Sigmoid colon (tissue), 7 donors: ENCODE measurements at places on chromosomes 1 and 21. TPM values are rescaled to one million over a fixed set of nuclear protein-coding genes. Genes with fewer than 3 reads are reported as not detected.

GRCh38 chr1:157131281-157131680 is 6.9 kb downstream of the ETV3 start:
- H3K36me3 ChIP-seq: peaks cover 54% of the 10 kb centered on the region
- no peak overlapping the region for H3K27ac ChIP-seq
- H3K4me1 ChIP-seq: peaks cover 7% of the 10 kb centered on the region
- H3K27me3 ChIP-seq: no peaks in the 10 kb centered on the region
- no peak overlapping the region for H3K4me3 ChIP-seq

DNA sequence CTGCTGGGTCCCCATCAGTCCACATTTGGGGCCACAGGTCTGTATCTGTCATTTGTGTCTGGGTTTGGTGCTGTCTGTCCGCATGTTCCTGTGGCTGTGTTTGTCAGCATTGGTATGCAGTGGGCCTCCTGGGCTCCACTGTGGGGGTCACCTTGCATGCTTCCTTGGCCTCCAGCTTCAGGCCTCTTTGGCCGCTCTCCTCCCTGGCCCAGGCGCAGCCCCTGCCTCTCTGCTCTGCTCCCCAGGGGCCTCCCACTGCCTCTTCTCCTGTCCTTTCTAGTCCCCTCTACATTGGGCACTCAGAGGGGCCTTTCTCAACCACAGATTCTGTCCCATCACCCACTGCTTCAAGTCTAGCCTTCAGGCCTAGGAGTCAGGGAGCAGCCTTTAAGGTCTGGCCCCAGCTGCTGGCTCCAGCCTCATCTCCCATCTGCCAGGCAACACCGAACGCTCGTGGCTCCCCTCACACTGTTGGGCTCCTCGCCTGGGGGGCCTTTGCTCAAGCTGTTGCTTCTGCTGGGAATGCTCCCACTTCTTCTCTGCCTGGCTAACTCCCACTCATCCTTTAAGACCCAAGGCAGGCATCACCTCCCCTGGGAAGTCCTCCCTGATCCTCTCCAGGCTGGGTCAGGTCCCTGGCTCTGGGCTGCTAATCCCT is 14.6 kb downstream of the ZNF362 start:
- no peak overlapping the region for H3K4me3 ChIP-seq
- no peak for DNase-seq
- no peak overlapping the region for H3K27ac ChIP-seq
- peaks cover 32% of the 10 kb centered on the region for H3K4me1 ChIP-seq
- H3K27me3 ChIP-seq: no peaks in the 10 kb centered on the region

DNA sequence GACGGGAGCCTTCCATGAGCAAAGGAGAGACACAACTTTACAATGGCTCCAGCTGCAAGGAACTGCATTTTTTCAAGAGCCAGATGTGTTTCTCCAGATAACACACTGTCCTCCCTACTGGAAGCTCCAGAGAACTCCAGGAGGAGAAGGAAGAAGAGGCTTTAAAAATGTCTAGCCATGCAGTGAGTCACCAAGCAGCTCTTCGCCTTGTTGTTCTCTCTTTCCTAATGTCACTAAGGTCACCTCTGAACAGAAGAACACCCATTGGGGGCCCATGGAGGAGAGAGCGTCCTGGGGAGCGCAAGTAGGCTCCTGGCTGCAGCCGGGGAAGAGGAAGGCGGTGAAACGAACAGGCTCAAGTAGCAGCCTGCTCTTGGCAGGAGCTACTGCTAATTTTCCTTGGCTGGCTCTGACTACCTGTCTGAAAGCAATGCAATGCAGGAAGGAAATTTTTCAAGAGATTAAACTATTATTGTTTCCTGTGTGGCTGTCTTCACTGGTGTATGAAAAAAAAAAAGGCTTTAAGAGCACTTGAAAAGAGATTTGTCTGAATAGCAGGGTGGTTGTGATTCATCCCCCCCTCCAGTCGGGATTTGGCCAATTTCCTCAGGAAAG is 321.9 kb downstream of the SETD4 start:
- no peaks in the 10 kb centered on the region for H3K4me1 ChIP-seq
- H3K4me3 ChIP-seq: no peak overlapping the region
- H3K27me3 ChIP-seq: no peaks in the 10 kb centered on the region
- no peaks in the 10 kb centered on the region for H3K36me3 ChIP-seq
- H3K27ac ChIP-seq: no peak overlapping the region

- no peaks in the 10 kb centered on the region for H3K36me3 ChIP-seq
- peaks cover 66% of the 10 kb centered on the region for H3K4me1 ChIP-seq
- peak overlapping the region; percentile 99 for H3K27ac ChIP-seq
- DNase-seq: no peak
These were observed 2.3 kb downstream of the EGLN1 start for GRCh38 chr1:231419738-231420298.

DNA sequence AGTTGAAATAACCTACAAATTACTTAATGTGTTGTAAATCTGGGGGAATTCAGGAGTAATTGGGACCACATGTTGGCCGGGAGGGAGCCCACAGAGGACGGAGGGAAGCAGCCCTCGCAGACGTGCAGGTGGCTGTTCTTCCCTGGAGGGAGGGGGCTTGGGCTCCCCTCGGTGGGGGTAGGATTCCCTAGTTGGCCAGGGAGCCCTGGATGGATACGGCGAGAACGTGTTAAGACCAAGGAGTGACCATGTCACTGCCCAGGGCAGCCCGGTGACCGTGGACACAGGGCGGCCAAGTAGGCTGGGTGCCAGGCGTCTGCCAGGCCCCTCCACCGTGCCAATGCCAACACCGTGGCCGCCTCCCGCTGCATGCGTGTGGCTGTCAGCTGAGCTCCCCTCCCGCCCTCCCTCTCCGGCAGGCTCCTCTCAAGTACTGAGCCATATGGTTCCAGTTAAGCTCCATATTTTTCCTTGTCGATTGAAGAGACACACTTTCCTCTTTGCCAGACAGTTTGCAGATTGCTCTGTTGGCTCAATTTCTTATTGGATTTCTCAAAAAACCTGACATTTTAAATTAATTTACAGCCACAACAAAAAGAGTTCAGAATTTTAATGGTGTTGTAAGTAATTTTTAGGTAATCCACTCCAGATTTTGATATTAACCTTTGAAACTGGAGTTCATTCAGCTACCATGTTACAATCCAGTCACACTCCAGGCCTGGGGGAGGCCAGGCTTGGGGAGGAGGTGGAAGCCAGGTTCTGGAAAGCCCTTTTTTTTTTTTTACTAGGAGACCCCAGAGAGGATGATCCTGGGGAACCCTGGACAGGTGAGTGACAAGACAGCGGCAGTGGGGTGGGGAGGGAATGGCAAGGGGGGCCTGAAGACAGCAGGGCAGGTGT is 71.2 kb downstream of the CASZ1 start:
- no peaks in the 10 kb centered on the region for H3K36me3 ChIP-seq
- H3K27me3 ChIP-seq: no peaks in the 10 kb centered on the region
- peak overlapping the region; percentile 81 for H3K27ac ChIP-seq
- H3K4me1 ChIP-seq: peaks cover 53% of the 10 kb centered on the region

- no peaks in the 10 kb centered on the region for H3K4me1 ChIP-seq
- H3K27ac ChIP-seq: no peak overlapping the region
- no peak for DNase-seq
- H3K27me3 ChIP-seq: no peaks in the 10 kb centered on the region
- H3K36me3 ChIP-seq: peaks cover 4% of the 10 kb centered on the region
- H3K4me3 ChIP-seq: no peak overlapping the region
These were observed 10.2 kb downstream of the UAP1 start for GRCh38 chr1:162571696-162572095.

- H3K27ac ChIP-seq: no peak overlapping the region
- no peak for DNase-seq
- H3K36me3 ChIP-seq: no peaks in the 10 kb centered on the region
- no peaks in the 10 kb centered on the region for H3K4me1 ChIP-seq
- no peak overlapping the region for H3K4me3 ChIP-seq
These were observed 67.6 kb upstream of the C8B start for GRCh38 chr1:57033222-57034001.

DNA sequence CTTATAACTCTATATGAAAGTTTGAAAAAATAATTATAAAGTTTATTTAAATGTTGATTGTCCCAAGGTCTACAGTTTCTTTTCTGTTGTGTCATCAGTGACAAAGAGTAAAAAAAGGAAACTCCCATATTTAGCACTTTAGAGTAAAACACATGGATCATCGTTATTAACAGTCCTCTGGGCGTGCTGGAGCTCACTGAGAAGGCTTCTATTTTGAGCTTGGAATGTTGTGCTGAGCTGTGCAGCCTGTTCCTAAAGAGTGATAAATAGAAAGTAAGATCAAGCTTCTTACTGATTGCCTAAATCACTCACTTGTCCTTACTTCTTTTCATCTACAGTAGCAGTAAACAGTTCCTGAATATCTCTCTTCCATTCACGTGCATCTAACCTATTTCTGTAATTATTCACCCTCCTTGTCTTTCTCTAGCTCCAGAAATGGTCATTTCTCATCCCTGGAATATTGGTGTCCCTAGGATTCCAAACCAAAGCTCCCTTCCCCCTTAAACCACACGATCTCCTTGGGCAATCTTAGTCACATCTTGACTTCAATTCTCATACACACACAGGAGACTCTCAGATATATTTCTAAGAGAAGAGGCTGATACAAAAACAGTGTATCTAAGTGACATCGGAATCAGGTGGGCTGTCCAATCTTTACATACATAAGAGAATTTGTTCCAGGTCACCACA is 11.9 kb downstream of the GBP5 start:
- DNase-seq: no peak
- no peaks in the 10 kb centered on the region for H3K36me3 ChIP-seq

- DNase-seq: no peak
- no peaks in the 10 kb centered on the region for H3K36me3 ChIP-seq
- H3K27me3 ChIP-seq: peaks cover 66% of the 10 kb centered on the region
- no peak overlapping the region for H3K27ac ChIP-seq
- no peaks in the 10 kb centered on the region for H3K4me1 ChIP-seq
- H3K4me3 ChIP-seq: no peak overlapping the region
These were observed 219.1 kb upstream of the ZC3H12A start for GRCh38 chr1:37255136-37255795.

- H3K36me3 ChIP-seq: no peaks in the 10 kb centered on the region
- no peaks in the 10 kb centered on the region for H3K4me1 ChIP-seq
- no peaks in the 10 kb centered on the region for H3K27me3 ChIP-seq
- no peak overlapping the region for H3K4me3 ChIP-seq
These were observed 673.0 kb downstream of the USP25 start for GRCh38 chr21:16402752-16403151.

GRCh38 chr1:223271085-223271781 is 92.7 kb downstream of the SUSD4 start:
- H3K27ac ChIP-seq: no peak overlapping the region
- no peak for DNase-seq
- H3K36me3 ChIP-seq: no peaks in the 10 kb centered on the region
- no peaks in the 10 kb centered on the region for H3K27me3 ChIP-seq
- H3K4me1 ChIP-seq: no peaks in the 10 kb centered on the region

DNA sequence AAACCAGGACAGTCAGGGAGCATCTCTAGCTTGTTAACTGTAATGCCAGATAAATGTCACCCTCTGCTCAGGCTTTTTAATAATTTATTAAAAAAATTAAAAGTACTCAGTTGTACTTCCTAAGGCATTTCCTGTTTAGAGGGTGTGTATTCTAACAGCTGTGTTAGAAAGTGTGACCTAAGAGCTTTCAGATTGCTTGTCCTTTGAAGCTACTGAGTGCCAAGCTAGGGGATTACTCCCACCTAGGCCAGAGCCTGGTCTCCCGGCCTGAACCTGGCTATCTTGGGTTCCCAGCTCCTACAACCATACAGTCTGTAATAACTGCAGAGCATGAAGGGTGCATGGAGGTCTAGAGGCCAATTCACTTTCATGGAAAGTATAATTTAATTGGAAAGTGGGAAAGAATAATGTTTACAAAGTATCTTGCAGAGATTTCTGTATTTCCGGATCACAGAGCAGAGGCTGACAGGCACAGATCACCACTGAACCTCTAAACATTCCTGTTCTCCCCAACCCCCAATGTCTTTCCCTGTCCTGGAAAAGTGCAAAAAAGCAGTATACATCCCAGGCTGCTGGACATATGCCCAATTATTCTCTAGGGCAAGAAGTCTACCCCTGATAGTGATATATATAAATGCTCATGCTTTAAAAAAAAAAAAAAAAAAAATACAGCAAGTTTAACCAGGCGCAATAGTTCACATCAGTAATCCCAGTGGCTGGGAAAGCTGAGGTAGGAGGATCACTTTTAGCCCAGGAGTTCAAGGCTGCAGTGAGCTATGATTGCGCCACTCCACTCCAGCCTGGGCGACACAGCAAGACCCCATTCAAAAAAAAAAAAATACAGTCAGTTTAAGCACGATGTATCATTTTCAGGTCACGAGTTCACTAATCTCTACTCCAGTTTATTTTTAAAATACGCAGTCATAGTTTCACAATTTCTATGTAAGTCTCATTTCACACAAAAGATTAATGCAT is 36.7 kb upstream of the RAP1A start:
- no peaks in the 10 kb centered on the region for H3K36me3 ChIP-seq
- no peak overlapping the region for H3K4me3 ChIP-seq
- H3K27ac ChIP-seq: peak overlapping the region; percentile 61

GRCh38 chr1:59006289-59006658 is 222.4 kb upstream of the JUN start:
- no peak overlapping the region for H3K27ac ChIP-seq
- H3K27me3 ChIP-seq: no peaks in the 10 kb centered on the region
- H3K4me1 ChIP-seq: peaks cover 14% of the 10 kb centered on the region
- no peaks in the 10 kb centered on the region for H3K36me3 ChIP-seq
- no peak for DNase-seq
- no peak overlapping the region for H3K4me3 ChIP-seq

- H3K4me1 ChIP-seq: no peaks in the 10 kb centered on the region
- H3K27me3 ChIP-seq: no peaks in the 10 kb centered on the region
- H3K4me3 ChIP-seq: no peak overlapping the region
- H3K36me3 ChIP-seq: no peaks in the 10 kb centered on the region
These were observed 30.4 kb downstream of the S100A10 start for GRCh38 chr1:151963288-151963687.

DNA sequence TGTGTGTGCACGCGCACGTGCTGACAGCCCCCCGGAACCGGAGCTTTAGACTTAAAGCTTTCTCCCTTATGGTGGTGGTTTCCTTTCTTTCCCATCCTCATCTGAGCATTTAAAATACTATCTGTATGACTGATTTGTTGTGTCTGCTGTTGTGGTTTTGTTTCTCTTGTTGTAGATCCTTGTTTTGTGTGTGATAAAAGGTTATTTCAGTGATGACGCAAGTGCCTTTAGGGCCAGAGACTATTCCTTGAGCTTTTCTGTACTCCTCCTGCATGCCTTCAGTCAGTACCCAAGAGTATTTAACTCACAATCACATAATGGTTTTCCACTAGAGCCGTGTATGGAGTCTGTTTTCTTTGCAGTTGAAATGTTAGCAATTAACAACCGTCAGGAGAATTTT is 45.4 kb downstream of the LCA5L start:
- no peaks in the 10 kb centered on the region for H3K4me1 ChIP-seq
- H3K27me3 ChIP-seq: no peaks in the 10 kb centered on the region
- DNase-seq: no peak
- H3K27ac ChIP-seq: no peak overlapping the region
- no peak overlapping the region for H3K4me3 ChIP-seq
- peaks cover 35% of the 10 kb centered on the region for H3K36me3 ChIP-seq

GRCh38 chr1:60114745-60115318 is 41.3 kb upstream of the C1orf87 start:
- H3K4me3 ChIP-seq: no peak overlapping the region
- peaks cover 6% of the 10 kb centered on the region for H3K4me1 ChIP-seq
- no peak overlapping the region for H3K27ac ChIP-seq
- H3K27me3 ChIP-seq: no peaks in the 10 kb centered on the region

- no peak overlapping the region for H3K27ac ChIP-seq
- no peaks in the 10 kb centered on the region for H3K36me3 ChIP-seq
- no peak for DNase-seq
- H3K27me3 ChIP-seq: no peaks in the 10 kb centered on the region
- H3K4me1 ChIP-seq: no peaks in the 10 kb centered on the region
- H3K4me3 ChIP-seq: peak overlapping the region; percentile 6
These were observed 2.8 kb downstream of the LAPTM5 start for GRCh38 chr1:30754684-30755171.

SELENBP1 gene
- 123 TPM for total RNA-seq

SAMD11 gene
- total RNA-seq: 2.1 TPM

CFHR5 gene
- total RNA-seq: not detected

MIXL1 gene
- total RNA-seq: not detected
